ENCODE measurements at places on chromosomes 11 and 22. TPM values are rescaled to one million over a fixed set of nuclear protein-coding genes. Genes with fewer than 3 reads are reported as not detected.

- DNase-seq, result no peak
These were observed 2.6 kb upstream of the CARD18 start for GRCh38 chr11:105142167-105142566.

Gene SMIM35
- not detected for total RNA-seq

Gene ARHGEF17
- total RNA-seq, result 5.2 TPM

DNA sequence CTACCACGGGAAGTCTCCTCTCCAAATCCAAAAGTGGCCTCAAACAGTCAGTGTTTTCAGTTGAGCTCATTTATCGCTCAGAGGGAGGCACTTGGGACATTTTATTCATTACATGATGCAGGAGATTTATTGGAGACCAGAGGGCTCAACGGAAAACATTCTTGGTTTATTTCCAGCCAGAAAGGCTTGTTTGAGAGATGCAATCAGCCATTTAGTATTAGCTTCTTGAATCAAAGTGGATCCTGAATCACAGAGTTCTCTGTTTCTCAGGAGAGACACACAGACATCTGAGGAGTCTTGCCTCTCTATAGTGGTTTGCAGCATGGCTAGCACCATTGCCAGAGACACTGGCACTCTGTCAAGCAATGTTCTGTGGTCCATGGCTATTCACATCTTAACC lies 31.5 kb downstream of the CD44 start:
- DNase-seq, result no peak

DNA sequence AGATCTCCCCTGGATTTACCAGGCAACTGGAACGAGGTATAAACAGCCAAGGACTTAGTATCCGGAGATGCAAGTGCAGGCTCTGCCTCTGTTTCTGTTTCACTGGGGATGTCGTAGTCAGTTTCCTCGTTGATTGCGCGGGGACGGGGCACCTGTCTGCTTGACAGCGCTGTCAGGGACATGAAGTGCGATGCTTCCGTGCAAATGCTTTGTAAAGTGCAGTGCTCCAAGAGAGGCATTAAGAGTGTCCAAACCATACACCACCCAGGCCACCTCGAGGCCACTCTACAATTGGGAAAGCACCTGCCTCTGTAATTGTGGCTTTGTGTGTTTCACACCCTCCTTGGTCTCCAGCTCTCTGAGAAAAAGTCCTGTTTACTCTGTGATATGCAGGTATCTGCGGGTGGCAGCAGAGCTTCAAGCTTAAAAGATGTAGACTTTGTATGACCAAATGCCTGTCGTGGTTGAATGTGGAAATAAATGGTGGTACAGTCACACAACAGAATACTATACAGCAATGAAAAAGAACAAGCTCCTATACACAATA lies 18.6 kb upstream of the CD5 start:
- no peak for DNase-seq

- no peak for DNase-seq
These were observed 5.0 kb downstream of the ZNF215 start for GRCh38 chr11:6931146-6931713.

Gene FXYD2
- total RNA-seq, result 2.0 TPM

GRCh38 chr11:114161486-114162250 lies 102.2 kb downstream of the ZBTB16 start:
- no peak for DNase-seq
